Frontal cortex (tissue), 4 donors: ENCODE measurements at places on chromosomes 12 and 14. TPM values are rescaled to one million over a fixed set of nuclear protein-coding genes. Genes with fewer than 3 reads are reported as not detected.

Gene SLC25A21
- 6.1 TPM for total RNA-seq

Gene IPO4
- total RNA-seq, result 12.6 TPM

- DNase-seq, result no peak
These were observed 18.5 kb upstream of the PMCH start for GRCh38 chr12:102215992-102216691.

DNA sequence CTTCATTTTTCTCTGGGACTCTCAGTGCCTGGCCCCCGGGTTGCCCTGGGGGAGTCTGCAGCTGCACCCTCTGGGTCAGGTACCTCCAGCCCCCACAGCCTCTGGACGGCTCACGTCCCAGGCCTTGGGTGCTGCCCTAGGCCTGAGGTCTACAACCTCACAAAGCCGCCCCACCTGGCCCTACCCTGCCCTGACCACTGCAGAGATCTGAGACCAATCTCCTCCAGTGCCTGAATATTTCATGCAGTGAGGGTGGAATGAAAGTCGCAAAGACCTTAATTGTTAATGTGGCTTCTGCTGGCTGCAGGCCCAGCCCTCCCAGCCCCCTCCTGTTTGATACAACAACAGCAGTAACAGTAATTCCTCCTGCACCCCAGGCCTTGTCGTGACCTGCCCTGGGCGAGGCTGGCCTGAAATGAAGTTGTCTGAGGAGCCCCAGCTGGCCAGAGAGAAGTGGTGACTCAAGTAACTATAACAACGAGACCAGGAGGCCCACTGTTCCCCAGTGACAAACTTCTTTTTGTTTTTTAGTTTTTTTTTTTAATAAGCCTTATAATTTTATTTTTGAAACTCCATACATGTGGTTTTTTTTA is 8.8 kb upstream of the CCDC85C start:
- no peak for DNase-seq

GRCh38 chr12:124795081-124795948 is 68.3 kb downstream of the SCARB1 start:
- no peak for DNase-seq

Gene CIT
- total RNA-seq, result 11.4 TPM

GRCh38 chr12:6052206-6052939 is 72.1 kb downstream of the VWF start:
- no peak for DNase-seq

GRCh38 chr12:98422359-98422758 is 93.0 kb upstream of the TMPO start:
- no peak for DNase-seq

- no peak for DNase-seq
These were observed 218.8 kb downstream of the BTG1 start for GRCh38 chr12:91926848-91927247.

DNA sequence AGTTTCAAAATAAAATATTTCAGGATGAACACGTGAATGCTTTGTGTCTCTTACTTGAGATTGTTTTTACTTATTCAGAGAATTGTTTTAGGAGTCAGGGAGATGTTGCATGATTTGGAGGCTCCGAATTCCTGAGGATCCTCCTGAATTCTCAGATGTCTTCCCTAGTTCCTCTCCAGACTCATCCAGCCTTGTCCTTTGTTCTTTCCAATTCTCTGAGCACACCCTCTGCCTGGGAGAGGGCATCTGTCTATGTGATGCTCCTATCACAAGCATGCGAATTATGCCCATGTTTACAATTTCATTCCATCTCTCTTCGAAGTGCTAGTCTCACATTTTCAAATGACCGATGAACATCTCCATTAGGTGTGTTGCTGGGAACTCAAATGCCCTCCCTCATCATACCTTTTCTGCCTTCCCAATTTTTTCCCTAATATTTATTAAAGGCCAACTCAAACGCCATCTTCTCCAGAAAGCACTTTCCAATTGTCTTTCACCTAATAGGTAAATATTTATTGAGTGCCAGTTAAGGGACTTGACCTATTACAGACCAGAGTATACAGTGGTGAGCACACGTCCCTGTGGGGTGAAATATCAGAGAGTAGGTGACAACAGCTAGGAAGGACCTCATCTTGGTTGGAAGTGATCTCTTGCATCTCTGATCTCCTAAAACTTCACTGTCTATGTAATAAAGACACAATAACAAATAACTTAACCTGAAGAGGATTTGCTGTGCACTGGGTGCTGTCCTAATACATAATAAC is 64.4 kb downstream of the ARF6 start:
- no peak for DNase-seq

Gene CCDC184
- total RNA-seq, result 18.8 TPM

DNA sequence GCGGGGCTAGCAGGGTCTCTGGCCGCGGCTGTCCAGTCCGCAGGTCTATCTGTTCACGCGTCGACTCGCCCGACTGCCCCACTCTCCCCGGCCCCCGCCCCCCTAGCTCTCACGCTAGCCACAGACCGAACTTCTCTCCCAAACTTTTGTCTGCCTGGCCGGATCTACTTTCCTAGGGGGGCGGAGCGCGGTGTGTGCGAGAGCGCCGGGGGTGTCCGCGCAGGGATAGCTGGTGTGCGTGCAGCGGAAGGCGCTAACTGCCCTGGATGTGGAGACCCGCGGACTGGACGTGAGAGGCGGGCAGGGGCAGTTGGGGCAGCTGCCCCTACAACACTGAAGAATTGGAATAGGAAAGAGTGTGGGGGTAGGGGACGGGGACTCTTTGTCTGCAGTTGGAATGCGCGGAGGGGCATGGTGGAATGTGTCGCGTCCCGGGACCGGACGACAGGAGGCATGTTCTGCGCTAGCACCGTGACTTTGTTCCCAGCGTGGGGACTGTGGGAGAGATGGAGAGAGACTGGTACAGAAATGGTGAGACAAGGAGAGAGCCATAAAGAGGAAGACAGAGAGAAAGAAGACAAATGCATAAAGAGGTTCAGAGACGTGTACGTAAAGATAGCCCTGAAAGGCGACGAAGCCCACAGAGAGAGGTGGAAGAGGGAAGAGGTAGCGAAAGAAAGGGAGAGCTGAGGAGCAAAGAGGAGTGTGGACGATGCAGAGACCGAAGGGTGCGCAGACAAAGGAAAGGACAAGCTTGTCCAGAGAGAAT is at the start of gene AJUBA:
AJUBA (minus strand) TSS at position 75 of the 769 bp plus-strand sequence. CDS start 285 bp downstream, outside the sequence.
- DNase-seq, result peak; percentile 81

GRCh38 chr14:71365361-71365760 is 458.1 kb downstream of the PCNX1 start:
- no peak for DNase-seq
